ENCODE measurements at places on chromosomes 7 and 10.

DNA sequence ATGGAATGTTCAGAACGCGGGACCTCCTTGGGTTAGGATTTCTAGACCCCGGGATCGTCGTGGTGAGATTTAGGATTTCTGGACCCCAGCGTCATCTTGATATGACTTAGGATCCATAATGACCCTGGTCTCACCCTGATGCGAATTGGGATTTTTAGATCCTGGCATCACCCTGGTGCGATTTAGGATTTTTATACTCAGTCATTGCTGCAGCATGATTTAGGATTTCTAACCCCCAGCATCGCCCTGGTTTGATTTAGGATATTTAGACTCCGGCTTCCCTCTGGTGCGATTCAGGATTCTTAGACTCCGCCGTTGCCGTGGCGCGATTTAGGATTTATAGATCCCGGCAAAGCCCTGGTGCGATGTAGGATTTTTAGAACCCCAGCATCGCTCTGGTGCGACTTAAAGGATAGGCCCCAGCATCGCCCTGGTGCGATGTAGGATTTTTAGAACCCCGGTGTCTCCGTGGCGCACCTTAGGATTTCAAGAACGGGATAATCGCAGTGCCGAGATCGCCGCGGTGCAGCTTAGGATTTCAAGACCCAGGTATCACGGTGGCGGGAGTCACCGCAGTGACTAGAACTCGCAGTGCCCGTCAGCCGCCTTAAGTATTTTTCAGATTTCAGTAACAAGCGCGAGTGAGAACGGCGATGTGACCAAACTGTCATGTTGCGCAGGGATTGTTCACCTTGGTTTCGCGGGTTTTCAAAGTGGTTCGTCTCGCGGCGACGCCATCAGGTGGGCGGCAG is 814 bp downstream of the MEST start:
- peak; percentile 24 for DNase-seq
- peak overlapping the region; percentile 64 for H3K4me3 ChIP-seq
- peaks cover 6% of the 10 kb centered on the region for H3K36me3 ChIP-seq
- H3K4me1 ChIP-seq: peaks cover 15% of the 10 kb centered on the region
- H3K27ac ChIP-seq: no peak overlapping the region

- H3K36me3 ChIP-seq: peaks cover 5% of the 10 kb centered on the region
- DNase-seq: no peak
- no peak overlapping the region for H3K4me3 ChIP-seq
- no peak overlapping the region for H3K27ac ChIP-seq
- peaks cover 15% of the 10 kb centered on the region for H3K4me1 ChIP-seq
Observed at GRCh38 chr10:97226398-97226797, 40.6 kb upstream of the SLIT1 start.

DNA sequence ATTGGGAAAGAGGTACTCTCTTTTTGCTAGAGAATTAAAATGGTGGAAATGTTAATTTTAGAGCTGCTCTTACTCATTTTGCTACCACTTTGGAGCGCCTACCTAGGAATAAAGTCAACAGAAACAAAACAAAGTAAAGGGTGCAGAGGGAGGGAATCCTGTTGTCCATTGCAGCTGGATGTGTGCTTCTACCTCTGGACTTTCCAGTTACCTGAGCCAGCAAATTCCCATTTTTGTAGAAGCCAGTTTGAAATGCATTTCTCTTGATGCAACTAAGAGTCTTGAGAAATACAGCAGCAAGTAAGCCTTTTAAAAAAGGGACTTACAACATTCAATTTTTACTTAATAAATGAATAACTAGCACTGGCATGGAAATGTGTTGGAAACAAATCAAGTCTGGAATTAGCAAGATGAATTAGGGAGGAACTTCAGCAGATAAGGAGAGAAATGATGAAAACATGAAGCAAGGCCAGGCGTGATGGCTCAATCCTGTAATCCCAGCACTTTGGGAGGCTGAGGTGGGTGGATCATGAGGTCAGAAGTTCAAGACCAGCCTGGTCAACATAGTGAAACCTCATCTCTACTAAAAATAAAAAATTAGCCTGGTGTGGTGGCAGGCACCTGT is 113.5 kb upstream of the CTTNBP2 start:
- H3K27me3 ChIP-seq: no peaks in the 10 kb centered on the region
- H3K4me1 ChIP-seq: no peaks in the 10 kb centered on the region
- no peak for DNase-seq

GRCh38 chr7:71220210-71220695 is 88.3 kb downstream of the GALNT17 start:
- H3K36me3 ChIP-seq: no peaks in the 10 kb centered on the region
- no peaks in the 10 kb centered on the region for H3K27me3 ChIP-seq
- no peak overlapping the region for H3K4me3 ChIP-seq
- no peaks in the 10 kb centered on the region for H3K4me1 ChIP-seq
- no peak for DNase-seq
- H3K27ac ChIP-seq: no peak overlapping the region

GRCh38 chr10:92574548-92575261 is 812 bp upstream of the IDE start:
- DNase-seq: peak; percentile 6
- peak overlapping the region; percentile 70 for H3K4me3 ChIP-seq
- no peaks in the 10 kb centered on the region for H3K27me3 ChIP-seq
- peak overlapping the region; percentile 90 for H3K27ac ChIP-seq
- H3K36me3 ChIP-seq: no peaks in the 10 kb centered on the region
- H3K4me1 ChIP-seq: peaks cover 20% of the 10 kb centered on the region

DNA sequence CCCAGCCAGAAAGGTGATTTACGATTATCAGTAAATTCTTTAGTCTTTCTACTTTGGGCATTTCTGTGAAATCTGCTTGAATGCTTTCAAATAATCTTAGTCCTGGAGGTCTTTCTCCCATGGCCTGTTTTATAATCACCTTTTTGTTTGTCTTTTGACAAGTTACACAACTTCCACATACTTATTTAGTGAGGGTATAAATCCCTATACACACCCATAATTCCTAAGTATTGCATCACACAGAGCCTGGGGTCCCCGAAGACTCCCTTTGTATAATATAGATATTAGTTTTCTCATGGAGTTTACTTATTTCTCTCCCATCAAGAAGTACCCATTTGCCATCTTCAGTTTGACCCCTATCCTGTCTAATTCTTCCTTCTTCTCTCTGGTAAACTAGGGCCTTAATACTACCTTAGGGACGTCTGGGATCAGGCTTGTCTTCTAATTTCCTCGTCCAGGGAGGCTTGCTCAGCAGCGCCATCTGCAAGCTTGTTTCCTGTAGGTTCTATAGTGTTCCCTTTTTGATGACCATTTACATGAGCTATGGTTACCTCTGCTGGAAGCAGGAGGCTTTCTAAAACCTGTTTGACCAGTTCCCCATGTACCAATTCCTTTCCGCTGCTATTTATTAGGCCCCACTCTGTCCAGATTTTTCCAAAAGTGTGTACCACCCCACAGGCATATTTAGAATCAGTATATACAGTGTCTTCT is 8.1 kb downstream of the DNAH11 start:
- H3K4me1 ChIP-seq: no peaks in the 10 kb centered on the region
- peak; percentile 12 for DNase-seq
- no peak overlapping the region for H3K27ac ChIP-seq
- no peak overlapping the region for H3K4me3 ChIP-seq
- H3K36me3 ChIP-seq: no peaks in the 10 kb centered on the region

- H3K4me1 ChIP-seq: no peaks in the 10 kb centered on the region
- H3K27ac ChIP-seq: no peak overlapping the region
- no peak overlapping the region for H3K4me3 ChIP-seq
Observed at GRCh38 chr7:2420216-2420933, 17.0 kb downstream of the CHST12 start.

DNA sequence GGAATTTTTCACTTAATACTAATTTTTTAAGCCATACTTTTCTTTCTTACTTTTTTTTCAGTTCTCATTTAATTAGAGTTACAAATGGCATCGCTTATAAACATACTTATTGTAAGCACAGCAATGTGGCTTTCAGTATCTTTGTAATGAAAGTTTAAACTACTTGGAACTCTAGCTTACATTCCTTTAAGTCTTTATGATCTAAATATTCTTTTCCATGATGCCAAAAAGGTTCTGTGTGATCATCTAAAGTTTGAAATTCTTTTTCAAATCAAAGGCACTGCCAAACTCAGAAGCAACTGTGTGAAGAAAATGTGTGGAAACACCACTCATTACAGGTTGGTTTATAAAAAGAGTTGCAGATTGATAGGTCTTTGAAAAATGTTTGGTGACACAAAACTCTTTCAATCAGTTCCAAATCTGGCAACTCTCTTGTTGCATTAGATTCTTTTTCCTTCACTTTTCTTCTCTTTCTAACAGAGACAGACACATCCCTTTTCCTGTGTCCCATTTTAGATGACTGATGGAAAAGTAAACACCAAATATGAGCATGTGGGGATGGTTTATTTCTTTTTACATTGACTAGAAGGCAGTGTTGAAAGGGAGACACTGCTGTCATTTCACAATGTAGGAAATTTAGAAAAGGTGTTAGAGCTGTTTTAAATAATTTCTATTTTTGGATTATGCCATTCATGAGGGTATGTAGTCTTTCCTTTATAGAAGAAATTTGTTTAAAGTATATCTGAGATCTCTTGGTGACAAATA is 392.3 kb downstream of the SUGCT start:
- no peak for DNase-seq
- H3K27me3 ChIP-seq: no peaks in the 10 kb centered on the region

- peaks cover 6% of the 10 kb centered on the region for H3K4me1 ChIP-seq
- no peaks in the 10 kb centered on the region for H3K36me3 ChIP-seq
- no peak overlapping the region for H3K4me3 ChIP-seq
Observed at GRCh38 chr7:115033917-115034459, 112.1 kb downstream of the MDFIC start.

GRCh38 chr7:92854501-92855238 is 18.3 kb upstream of the CDK6 start:
- H3K36me3 ChIP-seq: no peaks in the 10 kb centered on the region
- DNase-seq: no peak

DNA sequence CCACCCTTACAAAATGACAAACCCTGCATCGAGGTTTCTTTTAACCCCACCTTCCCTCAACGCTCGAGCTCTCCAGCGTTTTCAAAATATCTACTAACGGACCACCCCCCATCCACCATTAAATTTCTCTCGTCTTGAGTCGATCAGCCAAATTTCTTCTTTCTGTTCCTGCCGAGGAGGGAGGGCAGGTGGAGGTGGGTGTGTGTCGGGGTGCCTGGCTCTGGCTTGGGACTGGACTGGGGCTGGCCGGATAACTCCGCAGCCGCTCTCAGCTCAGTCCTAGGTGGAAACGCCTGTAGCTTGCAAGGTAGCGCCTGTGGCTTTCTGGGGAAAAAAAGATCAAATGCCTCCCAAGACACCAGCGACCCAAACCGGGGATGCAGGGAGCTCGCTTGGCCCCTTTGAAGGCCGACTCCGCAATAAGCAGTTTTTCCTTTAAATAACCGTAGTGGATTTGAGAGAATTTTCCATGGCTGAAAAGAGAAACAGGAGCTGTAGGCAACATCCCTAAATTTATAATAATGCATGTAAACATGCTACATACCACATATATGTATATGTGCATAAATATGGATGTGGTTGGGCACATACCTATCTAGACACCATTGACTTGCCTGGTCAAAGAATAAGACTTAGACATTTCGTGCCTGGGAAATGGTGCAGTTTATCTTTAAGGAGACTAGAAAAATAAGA is 1.9 kb upstream of the TMEM178B start:
- H3K36me3 ChIP-seq: no peaks in the 10 kb centered on the region
- H3K27ac ChIP-seq: no peak overlapping the region
- peaks cover 35% of the 10 kb centered on the region for H3K4me1 ChIP-seq
- H3K27me3 ChIP-seq: peaks cover 67% of the 10 kb centered on the region
- peak overlapping the region; percentile 81 for H3K4me3 ChIP-seq

- no peaks in the 10 kb centered on the region for H3K27me3 ChIP-seq
- peak; percentile 58 for DNase-seq
- no peak overlapping the region for H3K4me3 ChIP-seq
- no peak overlapping the region for H3K27ac ChIP-seq
- no peaks in the 10 kb centered on the region for H3K36me3 ChIP-seq
- peaks cover 20% of the 10 kb centered on the region for H3K4me1 ChIP-seq
Observed at GRCh38 chr10:97096261-97097083, 89.3 kb downstream of the SLIT1 start.

GRCh38 chr10:53447576-53447975 is 675.0 kb upstream of the MBL2 start:
- H3K27ac ChIP-seq: no peak overlapping the region
- H3K36me3 ChIP-seq: no peaks in the 10 kb centered on the region
- no peak overlapping the region for H3K4me3 ChIP-seq
